Fibroblast of upper back skin (primary cell): ENCODE measurements at places on chromosomes 3 and 15.

DNA sequence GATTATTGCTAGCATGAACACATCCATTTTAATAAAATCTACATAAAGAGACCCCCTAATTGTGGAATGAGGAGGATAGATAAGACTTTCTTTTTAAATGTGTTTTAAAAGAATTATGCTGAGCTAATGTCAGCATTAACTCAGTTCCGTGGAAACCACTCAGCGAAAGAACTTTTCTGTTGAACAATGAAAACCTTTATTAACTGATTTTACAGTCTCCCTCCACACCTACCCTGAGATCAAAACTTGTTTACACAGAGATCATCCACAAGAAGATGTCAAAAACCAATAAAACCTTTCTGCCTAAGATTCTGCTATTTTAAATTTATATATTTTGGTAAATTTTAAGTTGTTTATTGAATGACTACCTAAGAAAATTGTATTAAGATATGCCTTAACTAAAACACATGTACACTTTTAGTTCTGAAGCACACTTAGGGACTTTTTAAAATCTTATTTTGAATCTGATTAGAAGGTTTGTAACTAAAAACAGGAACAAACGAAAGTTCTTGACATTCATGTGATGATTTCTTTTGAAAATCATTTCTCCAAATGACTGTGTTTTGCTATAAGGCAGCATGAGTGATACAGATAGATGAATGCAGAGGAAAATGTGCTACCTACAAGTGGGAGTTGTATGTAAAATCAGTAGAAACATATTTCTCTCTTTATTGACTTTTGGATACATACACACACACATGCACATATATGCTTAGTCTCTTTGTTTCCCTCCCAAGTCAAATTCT lies 369.0 kb downstream of the UNC13C start:
- no peak for DNase-seq

DNA sequence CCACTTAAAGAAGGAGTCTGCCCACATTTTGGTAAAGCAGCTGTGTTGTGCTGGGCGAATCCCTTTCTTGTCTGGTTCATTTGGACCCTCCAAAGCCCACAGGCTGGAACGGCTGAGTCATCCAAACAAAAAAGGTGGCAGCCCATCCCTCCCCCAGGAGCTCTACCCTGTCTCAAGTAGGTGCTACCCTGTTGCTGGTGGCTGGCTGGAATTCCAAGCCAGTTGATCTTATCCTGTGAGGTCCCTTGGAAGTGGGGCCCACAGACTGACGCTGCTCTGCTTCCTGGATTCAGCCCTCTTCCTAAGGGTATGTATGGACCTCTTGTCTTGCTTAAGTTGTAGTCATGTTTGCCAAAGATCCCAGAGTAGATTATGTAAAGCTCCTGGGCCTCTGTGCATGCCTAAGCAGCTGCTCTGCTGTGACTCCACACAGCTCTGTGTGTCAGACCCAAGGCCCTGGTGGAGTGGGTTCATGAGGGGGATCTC lies 44.5 kb downstream of the CCR1 start:
- no peak for DNase-seq

DNA sequence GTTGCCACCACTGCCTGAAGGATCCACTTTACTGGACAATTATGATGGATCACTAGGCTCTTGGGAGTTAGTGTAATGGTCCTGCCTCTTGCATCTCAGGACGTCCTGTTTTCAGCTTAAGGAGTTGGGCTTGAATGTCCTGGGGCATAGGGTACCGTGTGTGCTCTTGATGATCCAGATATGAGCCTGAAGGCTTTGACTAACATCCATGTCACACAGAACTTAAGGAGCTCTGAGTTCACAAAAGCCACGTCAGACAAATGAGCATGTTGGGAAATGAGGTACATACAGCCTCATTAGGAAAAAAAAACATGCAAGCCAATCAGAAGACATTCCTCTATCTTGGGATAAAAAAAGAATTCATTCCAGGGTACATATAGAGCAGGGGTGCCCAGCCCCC lies 40.8 kb downstream of the CA12 start:
- no peak for DNase-seq

- DNase-seq: peak; percentile 88
These were observed 77.7 kb downstream of the SYNPR start for GRCh38 chr3:63355809-63356208.
